ENCODE measurements at places on chromosomes 1 and 21.

DNA sequence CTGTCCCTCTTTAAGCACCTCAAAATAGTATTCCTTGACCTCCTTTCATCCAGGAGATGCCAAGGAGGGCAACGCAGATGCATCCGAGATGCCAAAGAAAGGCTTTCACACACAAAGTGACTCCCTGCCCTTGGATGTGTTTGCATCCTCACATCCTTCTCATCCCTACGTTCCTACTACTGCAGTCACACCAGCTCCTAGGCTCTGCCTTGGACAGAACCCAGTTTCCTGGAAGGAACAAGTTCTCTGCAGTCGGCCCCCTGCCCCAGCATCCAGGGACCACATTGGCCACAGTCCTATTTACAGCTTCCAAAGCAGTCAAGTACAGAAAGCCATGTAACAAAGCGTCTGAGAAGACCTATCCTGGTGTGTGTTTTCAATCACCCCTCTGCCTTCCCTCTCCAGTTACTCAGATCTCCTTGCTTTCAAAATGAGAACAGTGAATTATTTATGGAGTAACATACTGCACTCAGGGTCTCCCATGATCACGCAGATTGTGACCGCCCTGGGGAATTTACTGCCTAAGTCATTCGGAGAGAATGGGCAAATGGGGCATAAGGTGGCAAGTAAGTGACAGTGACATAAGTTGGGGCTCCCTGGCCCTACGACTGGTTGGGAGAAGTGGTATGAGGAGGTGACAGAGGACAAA is 21.8 kb upstream of the SRP9 start:
- DNase-seq: no peak

- DNase-seq: peak; percentile 20
Measured at GRCh38 chr1:226870026-226870400, 403 bp upstream of the PSEN2 start.

GRCh38 chr1:43536196-43536863 is 5.6 kb downstream of the PTPRF start:
- no peak for DNase-seq

DNA sequence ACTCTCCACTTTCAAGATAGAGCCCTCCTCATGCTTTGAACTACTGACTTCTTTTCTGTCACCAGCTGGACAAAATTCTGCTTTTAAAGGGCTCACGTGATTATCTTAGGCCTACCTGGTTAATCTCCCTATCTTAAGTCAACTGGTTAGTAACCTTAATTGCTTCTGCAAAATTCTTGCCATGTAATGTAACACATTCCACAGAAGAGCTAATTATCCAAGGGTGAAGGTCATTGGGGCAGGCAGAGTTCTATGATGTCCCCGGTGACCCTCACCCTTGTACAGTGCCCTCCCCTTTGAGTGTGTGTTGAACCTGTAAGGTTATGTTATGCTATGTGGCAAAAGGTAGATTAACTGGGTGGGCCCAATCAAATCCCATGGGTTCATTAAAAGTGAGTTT is 25.2 kb upstream of the FOXE3 start:
- DNase-seq: no peak

DNA sequence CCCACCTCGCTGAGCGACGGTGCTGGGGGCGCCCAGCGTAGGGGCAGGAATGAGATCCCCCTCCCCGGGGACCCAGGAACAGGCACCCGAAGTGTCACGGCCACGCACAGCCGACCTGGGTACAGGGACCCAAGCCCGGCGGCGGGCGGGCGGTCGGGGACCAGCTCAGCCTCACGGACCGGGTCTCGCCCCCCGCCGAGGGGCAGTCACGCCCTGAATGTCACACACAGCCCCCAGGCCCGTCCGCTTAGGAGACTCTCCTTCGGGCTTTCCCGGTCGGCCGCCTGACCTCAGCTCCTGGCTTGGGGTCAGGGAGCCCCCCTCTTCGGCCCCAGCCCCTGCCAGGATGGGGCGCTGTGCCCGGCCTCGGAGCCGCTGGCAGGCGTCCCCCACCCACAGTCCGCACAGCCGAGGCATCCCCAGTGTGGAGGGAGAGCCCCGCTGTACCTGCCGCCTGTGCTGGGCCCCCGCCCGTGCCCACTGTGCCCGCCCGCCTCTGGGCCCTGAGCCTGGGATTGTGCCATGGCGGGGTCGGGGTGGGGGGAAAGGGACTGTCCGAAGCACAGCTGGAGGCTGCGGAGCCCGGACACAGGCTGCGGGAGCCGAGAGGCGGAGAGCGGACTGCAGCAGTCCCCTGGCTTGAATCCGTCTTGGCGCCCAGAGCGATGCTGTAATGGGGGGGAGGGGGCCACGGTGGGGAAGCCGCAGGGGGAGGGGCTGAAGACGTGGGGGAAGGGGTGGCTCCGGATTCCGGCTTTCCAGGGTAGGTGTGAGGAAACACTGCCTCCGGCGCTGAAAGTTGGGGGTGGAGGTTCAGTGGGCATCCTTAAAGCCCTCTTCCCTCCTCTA is 627 bp upstream of the DLGAP3 start:
- DNase-seq: no peak

- DNase-seq: no peak
Measured at GRCh38 chr1:6158181-6158580, 21.9 kb downstream of the CHD5 start.

DNA sequence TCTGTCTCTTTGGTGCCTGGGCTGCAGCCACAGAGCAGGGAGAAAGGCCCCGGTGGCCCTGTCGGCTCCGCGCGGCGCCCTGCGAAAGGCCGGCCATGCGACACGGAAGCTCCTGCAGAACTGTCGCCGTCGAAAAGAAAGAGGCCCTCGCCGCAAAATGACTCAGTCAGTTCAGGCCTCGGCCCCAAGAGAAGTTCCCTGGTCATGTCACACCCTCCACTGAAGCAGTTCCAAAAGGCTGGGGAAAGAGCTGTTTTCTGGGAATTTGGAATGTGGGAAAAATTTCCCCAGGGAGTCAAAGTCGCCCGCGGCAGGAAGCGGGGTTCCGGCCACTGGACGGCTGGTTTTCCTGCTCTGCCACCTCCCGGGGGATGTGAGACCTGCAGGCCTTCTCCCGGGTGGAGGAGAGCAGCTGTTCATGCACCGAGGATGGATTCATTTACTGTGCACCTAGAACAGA is 115.8 kb upstream of the ZNF678 start:
- no peak for DNase-seq

- DNase-seq: peak; percentile 21
Measured at GRCh38 chr1:96722161-96722922, 758 bp downstream of the PTBP2 start.

DNA sequence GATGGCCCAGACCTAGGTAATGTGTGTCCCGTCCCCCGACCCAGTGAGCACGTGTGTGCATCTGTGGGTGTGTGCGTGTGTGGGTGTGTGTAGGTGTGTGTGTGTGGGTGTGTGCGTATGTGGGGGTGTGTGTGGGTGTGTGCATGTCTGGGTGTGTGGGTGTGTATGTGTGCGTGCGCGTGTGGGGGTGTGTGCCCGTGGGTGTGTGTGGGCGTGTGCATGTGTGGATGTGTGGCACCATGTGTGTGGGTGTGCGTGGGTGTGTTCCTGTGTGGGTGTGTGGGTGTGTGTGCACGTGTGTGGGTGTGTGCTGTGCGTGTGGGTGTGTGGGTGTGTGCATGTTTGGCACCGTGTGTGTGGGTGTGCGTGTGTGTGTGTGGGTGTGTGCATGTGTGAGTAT is 309.5 kb downstream of the KIF26B start:
- DNase-seq: no peak

DNA sequence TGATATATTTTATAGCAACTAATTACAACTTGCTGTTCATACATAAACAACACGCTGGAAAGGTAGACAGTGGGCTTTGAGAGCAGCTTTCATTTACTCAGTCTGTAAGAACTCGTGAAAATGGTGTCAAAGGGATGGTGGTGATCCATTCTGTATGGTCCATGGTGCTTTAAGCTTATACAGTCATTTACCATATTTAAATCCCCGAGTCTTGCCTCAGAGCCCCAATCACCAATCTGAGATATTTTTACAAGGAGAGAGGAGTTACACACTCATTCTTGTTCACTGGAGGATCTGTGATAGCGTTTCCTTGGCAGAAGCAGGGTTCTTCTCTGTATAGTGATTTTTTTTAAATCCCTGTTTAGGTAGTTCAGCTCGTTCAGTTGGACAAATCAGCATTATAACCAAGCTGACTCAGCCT is 694.6 kb downstream of the USP25 start:
- no peak for DNase-seq

- no peak for DNase-seq
Measured at GRCh38 chr1:27643600-27644368, 8.8 kb upstream of the FGR start.

- no peak for DNase-seq
Measured at GRCh38 chr1:240417317-240417716, 194.6 kb downstream of the GREM2 start.

- no peak for DNase-seq
Measured at GRCh38 chr1:5570931-5571330, 421.3 kb downstream of the NPHP4 start.

GRCh38 chr1:50347933-50348332 is 75.3 kb downstream of the DMRTA2 start:
- no peak for DNase-seq

DNA sequence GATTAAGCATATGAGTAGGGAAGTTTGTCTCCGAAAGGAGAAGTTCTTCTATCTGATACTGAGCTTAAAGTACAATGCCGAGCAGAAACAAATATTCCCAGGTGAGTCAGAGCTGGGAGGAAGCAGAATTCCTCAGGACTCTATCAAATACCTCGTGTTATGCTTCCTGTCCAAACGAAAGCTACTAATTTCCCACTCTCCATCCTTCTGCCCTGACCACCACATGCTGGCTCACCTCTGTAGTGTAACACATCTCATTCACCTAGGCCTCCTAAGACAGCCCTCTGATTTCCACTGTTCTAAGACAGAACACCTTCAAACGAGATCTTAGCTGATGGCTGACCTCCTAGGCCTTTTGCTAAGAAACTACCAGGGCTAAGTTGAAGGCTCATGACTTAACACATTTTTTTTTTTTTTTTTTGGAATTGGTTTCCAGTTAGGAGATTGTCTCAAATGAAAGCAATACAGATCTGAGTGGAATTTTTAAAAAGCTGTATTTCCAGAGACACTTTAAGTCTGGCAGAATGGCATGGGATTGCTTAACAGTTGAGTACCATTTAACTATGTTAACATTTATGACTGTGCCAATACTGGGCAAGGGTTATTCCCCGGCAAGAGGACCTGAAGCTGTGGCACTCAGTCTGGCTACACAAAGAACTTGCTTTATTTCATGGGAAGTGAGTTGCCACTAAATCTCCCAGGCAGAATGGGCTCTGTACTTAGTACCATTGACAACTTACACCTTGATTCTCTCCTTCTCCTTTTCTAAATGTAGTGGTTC is 583.4 kb downstream of the DPYD start:
- no peak for DNase-seq

DNA sequence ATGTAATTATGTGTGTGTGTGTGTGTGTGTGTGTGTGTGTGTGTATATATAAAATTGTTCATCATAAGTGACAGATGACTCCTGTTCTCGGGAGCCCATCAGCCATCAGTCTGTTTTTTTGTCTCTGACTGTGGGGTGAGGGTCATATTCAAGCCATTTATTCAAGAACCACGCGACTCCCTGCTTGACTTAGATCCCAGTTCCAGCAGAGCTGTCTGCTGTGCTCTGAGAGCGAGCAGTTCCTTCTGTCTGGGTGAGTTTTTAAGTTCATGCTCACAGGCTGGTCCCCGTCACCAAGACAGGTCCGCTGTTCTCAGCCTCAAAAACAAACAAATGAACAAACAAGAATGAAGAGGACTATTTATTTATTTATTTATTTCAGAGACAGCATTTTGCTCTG is 18.3 kb upstream of the NPPB start:
- no peak for DNase-seq

- no peak for DNase-seq
Measured at GRCh38 chr1:99603699-99604560, 42.0 kb upstream of the PALMD start.

- DNase-seq: no peak
Measured at GRCh38 chr1:178450871-178451270, 45.9 kb downstream of the CLEC20A start.

DNA sequence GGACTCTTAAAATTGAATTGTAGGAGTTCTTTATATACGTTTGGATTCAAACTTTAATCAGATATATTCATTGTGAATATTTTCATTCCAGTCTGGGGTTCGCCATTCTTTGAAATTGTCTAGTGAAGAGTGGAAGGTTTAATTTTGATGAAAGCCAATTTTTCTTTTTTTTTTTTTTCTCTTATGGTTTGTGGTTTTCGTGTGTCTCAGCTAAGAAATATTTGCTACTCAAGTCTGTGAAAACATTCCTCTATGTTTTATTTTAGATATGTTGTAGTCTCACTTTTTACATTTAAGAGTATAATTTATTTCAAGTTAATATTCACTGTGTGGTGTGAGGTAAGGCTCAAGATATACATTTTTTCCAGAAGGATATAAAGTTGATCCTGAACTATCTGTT is 220.5 kb downstream of the KCNT2 start:
- no peak for DNase-seq

GRCh38 chr21:16563795-16564194 is 834.0 kb downstream of the USP25 start:
- DNase-seq: no peak

GRCh38 chr1:223177681-223178080 is 34.6 kb upstream of the TLR5 start:
- DNase-seq: no peak

DNA sequence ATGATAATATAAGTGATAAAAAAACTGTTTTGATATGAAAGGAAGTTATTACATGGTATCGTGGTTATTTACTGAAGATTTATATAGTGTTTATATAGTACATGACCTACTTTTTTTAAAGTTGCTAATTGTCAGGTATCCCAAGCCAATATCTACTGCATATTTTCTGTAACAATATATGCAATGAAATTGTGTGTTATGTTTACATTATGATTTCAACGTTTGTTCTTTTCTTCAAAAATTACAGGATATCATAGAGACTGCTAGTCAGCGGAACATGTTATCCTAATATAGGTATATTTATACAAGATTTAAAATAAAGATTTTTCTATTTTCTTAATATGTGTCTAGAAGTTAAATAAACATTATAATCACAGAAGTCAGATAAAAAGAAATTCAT is 167.5 kb upstream of the DPYD start:
- DNase-seq: no peak

DNA sequence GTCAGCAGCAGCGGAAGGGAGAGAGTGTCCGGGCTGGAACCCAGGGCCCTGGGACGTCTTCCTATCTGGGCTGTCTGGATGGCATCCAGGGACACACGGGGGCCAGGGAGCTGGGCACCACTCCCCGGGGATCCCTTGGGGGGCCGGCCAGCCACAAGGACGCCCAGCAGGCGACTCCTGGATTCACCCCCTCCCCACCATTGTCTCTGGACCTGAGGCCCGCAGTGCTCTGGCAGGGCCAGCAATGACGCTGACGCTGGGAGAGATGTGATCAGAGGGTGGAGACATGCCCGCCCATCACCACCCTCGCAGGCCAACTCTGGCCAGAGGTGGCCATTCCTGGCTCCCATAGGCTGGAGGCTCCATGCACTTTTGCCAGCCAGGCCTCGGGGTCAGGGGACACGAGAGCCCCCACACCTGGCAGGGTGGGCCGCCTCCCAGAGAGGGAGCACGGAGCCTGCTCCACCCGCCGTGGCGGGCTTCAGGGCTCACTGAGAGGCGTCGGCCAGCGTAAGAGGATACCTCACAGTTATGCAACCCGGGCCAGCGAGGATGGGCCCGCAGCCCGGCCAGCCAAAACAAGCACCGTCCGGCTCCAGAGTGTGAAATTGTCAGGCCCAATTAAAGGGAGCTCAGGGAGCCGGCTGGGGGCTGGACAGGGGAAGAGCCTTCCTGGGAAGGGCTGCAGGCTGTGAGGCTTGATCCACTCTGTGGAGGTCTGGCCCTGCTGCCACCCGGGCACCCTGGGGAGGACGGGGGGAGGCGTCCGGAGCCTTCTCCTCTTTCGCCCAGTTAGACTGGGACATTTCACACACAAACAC is 10.3 kb downstream of the ACTRT2 start:
- no peak for DNase-seq

- DNase-seq: no peak
Measured at GRCh38 chr21:28550057-28550825, 442.4 kb downstream of the LTN1 start.
